Pulmonary artery endothelial cell (primary cell): ENCODE measurements at places on chromosomes 16 and 17.

- DNase-seq, result no peak
Observed at GRCh38 chr17:78883089-78883532, 19.9 kb downstream of the CEP295NL start.

DNA sequence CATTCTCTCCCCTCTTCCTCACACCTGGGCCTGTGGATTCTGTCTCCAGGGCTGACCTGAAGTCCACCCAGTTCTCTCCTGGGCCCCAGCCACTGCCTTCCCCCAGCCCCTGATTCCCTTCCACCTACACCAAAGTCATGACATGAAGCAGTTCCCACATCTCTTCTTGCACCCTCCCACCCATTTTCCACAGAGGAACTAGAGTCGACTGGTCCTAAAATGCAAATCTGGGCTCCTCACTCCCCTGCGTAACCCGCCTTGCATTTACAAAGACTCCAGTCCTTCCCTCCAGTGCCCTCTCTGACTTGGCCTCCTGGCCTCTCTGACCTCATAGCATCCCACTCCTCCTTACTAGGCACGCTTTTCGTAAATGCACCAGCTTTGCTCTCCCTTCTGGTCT lies 14.8 kb downstream of the COX6A2 start:
- DNase-seq, result no peak

DNA sequence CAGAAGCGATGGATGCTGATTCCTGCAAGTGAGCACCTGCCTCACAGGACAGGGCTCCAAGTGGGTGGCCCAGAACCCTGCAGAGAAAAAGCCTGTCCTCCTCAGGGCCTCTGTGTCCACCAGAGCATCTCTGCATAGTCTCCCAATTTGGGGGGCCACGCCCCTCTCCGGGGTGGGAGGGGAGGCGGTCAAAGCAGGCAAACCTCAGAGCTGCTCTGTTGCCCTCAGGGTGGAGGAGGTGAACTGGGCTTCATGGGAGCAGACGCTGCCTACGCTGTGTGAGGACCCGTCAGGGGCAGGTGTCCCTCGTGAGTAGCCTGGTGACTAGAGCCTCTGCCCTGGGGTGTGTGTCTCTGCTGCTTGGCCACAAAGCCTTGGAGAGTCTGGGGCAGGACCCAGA lies 19.3 kb downstream of the TRPV2 start:
- DNase-seq, result no peak

GRCh38 chr17:82939621-82940135 lies 99.9 kb upstream of the ZNF750 start:
- DNase-seq, result no peak

DNA sequence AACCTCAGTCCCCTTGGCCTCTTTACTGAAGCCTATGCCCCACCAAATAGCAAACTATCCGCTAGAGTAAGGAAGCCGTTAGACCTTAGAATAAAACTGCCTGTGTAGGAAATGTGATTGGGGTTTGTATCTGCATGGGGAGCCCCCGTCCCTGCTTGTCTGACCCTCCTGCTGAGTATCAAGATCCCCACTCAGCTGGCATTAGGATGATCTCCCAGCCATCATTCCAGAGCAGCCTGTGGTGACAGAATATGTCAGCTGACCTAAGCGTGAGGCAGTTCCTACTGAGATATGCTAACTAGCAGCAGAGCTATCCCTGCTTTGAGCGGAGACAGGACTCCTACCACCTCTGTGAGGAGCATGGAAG lies 645 bp upstream of the GFOD2 start:
- DNase-seq, result no peak

GRCh38 chr16:58882292-58882691 lies 148.2 kb upstream of the GOT2 start:
- DNase-seq, result no peak

- DNase-seq, result no peak
Observed at GRCh38 chr16:17367036-17367435, 103.7 kb downstream of the XYLT1 start.

DNA sequence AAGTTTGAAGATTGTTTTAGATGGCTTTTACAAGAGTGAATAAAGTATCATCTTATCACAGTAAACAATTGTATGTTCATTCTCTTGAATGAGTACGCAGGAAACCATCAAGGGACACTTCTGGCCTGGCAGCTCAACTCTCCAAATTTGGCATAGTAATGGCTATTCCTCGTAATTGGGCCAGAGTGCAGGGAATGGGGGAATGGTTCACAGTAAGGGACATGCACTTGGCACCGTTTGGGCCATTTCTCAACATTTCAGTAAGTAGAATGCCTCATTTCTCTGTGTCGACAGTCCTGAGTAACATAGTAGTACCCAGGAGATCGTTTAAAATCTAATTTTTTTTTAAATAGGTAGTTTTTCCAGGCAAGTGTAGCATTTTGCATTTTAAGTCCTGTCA lies 309.6 kb downstream of the KCNJ2 start:
- DNase-seq, result no peak

GRCh38 chr17:28950017-28950751 lies 1.1 kb downstream of the PHF12 start:
- no peak for DNase-seq

DNA sequence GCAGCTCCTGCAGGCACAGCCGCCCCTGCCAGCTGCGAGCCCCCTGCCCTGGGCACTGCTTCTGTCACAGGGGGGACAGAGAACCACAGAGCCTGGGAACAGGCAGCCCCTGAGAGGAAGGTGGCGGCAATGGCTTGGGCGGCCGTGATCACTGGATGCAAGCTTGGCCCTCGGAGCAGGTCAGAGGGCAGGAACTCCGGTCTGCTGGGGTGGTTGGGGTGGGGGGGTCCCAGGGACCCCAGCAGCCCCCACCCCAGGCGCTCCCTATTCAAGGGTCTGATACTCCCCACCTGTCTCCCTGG lies 1.9 kb upstream of the CYBA start:
- no peak for DNase-seq

DNA sequence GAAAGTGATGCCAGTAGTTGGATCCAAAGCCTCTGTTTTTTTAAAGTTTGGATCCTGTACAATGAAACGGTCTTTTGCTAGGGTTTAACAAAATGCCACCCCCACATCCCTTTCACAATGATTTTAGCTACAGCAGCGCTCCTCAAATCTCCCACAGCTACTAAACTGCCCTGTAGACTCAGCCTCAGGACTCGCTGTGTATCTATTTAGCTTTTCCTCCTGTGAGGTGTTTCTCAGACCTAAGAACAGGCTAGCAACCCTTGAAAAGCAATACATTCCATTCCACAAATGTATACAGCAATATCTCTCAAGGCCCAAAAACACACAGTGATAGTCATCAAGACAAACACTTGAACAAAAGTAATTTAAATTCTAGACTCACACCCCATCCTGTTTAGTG lies 206.4 kb downstream of the ZFHX3 start:
- DNase-seq, result no peak

DNA sequence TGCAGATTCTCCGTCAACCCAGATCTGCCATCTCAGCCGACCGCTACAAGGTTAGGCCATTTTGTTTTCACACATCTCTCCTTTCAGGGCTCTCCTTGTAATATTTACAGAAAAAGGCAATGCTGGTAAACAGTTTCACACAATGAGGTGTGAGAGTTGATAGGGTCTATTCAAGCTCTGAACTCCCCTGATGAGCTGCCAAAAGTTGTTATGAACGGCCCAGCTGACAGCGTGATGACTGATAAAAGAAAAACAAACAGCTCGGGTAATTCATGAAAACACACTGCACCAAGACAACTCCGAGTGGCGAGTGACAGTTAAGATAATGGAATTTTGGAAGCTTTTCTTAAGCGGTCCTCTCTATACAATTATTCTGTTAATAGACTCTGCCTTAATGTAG lies 68.1 kb upstream of the IRX5 start:
- DNase-seq, result no peak

DNA sequence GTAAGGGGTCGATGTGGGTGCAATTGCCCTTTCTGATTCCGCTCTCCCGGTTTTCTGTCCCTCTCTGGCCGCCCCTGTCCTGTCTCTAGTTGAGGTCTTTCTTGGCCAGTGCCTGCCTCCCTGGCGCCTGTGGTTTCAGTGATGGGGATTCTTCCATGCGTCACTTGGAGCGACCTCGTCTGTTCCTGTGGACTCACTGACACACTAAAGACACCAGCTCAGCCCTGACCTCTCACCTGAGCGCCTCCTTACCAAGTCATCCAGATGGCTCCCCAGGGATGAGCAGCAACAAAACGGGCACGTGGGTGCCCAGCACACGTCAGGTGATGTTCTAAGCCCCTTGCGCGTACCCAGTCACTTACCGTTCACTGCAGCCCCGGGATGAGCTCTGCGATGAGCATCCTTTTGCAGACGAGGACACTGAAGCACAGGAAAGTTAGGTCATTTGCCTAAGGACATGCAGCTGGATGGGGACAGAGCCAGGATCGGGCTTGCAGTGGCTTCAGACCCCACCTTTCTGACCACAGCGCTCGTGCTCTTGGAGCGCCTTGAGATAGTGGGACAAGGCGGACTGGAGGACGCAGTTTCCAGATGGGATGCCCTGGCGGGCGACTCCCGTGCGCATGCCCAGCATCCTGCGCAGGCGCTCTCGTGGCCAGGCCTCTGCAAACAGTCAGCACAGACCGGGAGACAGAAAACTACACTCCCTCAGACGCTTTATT lies 11.5 kb upstream of the LGALS3BP start:
- DNase-seq, result no peak

DNA sequence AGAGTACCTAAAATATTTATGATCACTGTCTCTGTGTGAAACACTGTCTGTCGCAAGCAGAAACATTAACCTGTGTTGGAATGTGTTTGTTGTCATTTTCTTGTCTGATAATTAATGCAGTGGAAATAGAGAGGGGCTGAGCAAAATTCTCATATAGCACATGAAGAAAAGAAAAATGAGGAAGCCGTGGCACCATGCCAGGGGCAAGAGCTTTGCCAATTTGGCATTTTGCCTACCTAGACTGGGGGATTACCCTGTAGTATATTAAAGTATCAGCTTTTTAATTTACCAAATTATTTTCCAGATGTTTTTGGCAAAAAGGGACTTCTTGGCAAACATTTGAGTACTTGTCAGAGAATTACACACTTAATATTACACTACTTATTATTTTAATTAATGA lies 1326.6 kb upstream of the GOT2 start:
- DNase-seq, result no peak

- DNase-seq, result no peak
Observed at GRCh38 chr16:56634715-56635440, 2.4 kb downstream of the MT1M start.

DNA sequence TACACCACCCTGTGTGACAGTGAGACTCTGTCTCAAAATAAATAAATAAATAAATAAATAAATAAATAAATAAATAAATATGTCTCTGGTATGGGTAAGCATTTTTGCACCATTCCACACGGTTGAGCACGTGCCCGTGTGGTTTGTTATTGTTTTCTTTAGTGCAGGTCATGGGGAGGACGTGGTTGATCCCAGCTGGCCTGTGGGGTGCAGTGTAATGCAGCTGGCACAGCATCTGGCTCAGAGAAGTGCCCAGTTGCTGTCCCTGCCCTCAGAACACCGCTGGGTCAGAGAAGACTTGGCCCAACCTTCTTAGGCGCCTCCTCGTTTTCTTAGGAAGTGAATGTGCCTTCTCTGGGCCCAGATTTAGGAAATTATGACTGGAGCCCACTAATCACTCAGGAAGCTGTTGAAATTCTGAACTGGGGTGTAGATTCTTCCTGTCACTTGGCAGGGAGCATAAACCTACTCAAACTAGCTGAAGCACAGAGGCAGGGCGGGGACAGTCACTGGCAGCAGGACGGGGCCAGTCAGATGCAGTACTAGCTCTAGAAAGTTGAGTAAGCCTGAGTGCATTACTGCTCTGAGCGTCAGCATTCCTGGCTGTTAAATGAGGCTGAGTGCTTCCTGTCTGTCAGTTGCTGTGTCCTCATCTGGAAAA lies 85.9 kb downstream of the SNX29 start:
- peak; percentile 7 for DNase-seq
